LHCN-M2 (cell line): ENCODE measurements at places on chromosomes 7 and 10. TPM values are rescaled to one million over a fixed set of nuclear protein-coding genes. Genes with fewer than 3 reads are reported as not detected.

GRCh38 chr10:108975459-108976058 is 947.8 kb downstream of the XPNPEP1 start:
- no peak for DNase-seq

GRCh38 chr7:72493850-72494661 is 81.9 kb upstream of the CALN1 start:
- peak; percentile 51 for DNase-seq

- DNase-seq, result no peak
Measured at GRCh38 chr10:101848408-101848807, 4.8 kb upstream of the KCNIP2 start.

The ADAMTS14 gene
- 2.4 and 2.7 TPM in 2 replicates for total RNA-seq

The CCL26 gene
- 3.9 TPM in 1 of 2 replicates, not detected in the other for total RNA-seq

The NUTM2D gene
- 0.90 and 1.4 TPM in 2 replicates for total RNA-seq
